ENCODE measurements at places on chromosomes 7 and 10.
A peak's percentile ranks its signal among the peaks of the same experiment; 100 is the strongest.

DNA sequence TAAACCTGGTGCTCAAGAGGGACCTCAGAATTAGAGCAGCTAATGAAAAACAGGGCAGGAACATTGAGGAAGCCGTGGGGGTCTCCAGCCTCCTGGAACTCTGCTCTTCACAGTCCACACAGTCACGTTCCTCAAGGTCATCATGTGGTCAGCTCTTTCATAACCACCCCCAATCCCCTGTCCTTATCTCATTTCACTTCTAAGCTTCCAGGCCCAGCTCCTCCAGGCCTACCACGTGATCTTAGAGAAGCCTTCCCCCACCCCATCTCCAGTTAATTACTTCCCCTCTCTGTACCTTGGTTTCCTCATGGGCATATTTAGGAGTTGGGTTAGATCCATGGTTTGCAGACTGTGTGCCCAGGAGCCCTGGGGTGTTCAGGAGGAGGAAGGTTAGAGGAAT is 106.4 kb upstream of the TCF7L2 start:
- no peak for DNase-seq

GRCh38 chr7:34453150-34453549 is 204.9 kb upstream of the NPSR1 start:
- peak; percentile 57 for DNase-seq

- no peak for DNase-seq
Observed at GRCh38 chr10:119270762-119271366, 63.5 kb downstream of the GRK5 start.

- peak; percentile 24 for DNase-seq
Observed at GRCh38 chr10:4196771-4197390, 411.9 kb upstream of the KLF6 start.

DNA sequence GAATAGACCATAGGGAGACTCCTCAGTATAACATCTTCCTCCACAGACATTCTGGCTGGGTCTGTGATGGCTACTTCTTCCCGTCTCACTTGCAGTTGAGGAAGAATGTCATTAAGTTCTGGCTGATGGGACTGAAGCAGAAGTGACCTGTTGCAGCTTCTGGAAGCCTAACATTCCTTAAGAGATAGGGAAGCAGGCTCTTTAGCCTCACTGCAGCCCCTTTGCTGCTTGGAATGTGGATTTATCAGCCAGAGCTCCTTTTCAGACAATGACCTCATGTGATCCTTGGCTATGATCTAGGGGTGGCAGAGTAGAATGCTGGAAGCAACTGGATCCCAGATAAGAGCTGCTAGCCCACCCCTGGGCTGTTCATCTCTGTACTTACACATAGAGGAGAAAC is 142.5 kb downstream of the RNF216 start:
- DNase-seq, result peak; percentile 76

- DNase-seq, result peak; percentile 69
Observed at GRCh38 chr10:94133239-94133638, 139.5 kb downstream of the PLCE1 start.

DNA sequence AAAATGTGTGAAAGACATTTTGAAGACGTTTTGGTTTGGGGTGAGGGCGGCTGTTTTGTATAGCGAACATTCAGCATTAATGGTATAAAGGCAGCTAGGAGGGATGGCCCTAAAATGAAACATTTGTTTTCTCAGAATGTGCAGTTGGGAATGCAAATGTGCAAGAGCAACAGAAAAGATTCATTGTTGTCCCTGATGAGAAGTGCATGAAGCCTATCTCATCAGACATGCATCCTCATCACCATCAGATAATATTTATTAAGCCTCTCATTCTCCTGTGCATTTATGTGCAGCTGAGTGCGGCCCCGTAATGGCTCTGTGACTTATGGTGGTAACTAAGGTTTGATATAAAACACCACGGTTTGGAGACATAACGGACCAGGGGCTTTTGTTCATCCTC is 199.5 kb downstream of the GFRA1 start:
- DNase-seq, result no peak

- DNase-seq, result peak; percentile 49
Observed at GRCh38 chr7:48426966-48427555, 255.8 kb downstream of the ABCA13 start.

- DNase-seq, result no peak
Observed at GRCh38 chr10:65430979-65431378, 1494.9 kb upstream of the LRRTM3 start.

DNA sequence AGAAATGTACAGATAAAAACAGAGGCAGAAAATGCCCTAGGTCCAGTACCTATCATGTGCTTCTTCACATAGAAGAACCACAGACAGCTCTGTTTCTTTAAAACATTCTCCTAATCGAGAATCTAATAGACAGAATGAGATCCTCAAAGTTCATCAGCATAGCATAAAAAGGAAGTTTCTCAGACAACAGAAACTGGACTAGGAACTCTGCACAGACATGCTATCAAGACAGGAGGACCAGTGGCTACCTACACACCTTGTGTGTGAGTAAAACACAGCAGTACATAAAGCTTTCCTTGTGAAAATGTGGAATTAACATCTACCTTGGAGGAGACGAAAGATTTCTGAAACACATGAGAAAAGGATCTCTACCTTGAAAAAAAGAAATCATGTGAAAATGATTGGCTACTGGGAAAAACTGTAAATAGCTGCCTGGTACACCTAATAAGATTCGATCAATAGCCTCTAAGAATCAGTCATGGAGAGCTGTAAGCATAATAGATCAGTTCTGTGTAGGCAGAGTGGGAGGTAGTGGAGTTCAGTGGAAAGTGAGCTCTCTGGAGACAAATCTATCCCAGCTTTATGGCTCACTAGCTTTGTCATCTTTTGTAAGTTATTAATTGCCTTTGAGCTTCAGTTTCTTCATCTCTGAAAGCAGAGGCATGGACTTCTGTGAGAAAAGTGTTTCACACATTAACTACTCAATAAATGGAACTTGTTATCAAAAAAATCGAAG is 26.7 kb downstream of the ELAPOR2 start:
- no peak for DNase-seq

GRCh38 chr10:10722422-10722821 is 295.2 kb upstream of the CELF2 start:
- no peak for DNase-seq

DNA sequence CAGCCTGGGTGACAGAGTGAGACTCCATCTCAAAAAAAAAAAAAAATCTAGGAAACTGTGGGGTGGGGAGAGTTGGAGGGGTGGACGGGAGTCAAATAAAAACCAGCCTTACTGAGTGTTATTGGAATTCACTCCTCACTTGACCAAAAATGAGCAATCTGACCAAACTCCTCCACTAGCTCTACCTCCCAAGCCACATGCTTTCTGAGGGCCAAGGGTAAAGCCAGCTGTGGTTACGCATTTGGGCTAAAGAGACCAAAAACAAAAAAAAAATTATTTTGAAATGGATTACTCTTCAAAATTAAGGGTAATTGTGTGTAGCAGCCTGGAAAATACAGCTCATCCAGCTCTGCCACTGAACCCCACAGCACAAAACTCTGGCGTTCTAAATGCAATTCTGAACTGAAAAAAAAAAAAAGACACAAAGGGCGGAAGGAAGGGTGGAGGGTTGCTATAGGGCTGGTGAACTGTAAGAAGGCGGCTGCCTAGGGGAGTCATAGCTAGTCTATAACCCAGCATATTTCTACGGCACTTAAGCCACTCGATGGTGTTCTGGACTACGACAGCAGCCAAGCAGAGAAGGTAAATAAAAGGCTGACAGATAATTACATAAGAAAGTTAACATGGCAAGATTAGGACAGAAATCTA is 7.8 kb downstream of the ELMO1 start:
- no peak for DNase-seq

GRCh38 chr7:153286763-153287162 is 527.2 kb downstream of the ACTR3B start:
- no peak for DNase-seq

DNA sequence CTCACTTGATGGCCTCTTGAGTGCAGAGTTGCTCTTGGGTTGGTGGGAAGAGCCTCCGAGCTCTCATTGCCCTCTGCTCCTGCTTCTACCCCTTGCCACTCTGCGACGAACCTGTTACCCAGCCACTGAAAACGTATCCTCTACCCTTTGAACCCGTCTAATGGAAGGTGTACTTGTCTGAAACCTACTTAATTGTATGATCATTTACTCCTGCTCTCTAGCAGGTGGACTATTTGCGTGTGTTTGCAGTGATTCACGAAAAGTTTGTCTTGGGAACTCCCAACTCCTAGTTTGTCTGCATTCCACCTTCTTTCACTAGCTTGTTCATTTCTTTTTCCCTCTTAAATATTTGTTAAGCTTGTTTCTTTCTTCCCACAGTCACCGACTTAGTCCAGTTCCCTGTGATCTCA is 503 bp downstream of the CROT start:
- no peak for DNase-seq

GRCh38 chr7:15954671-15955354 is 268.3 kb upstream of the MEOX2 start:
- DNase-seq, result no peak

GRCh38 chr10:28619455-28619854 is 57.9 kb upstream of the BAMBI start:
- DNase-seq, result no peak
